ENCODE measurements at places on chromosomes 16 and 17.

- DNase-seq, result no peak
Observed at GRCh38 chr16:11051879-11052808, 107.8 kb downstream of the CLEC16A start.

- DNase-seq, result no peak
Observed at GRCh38 chr17:70265471-70265870, 96.1 kb downstream of the KCNJ2 start.

- no peak for DNase-seq
Observed at GRCh38 chr17:49266233-49266632, 35.6 kb upstream of the PHOSPHO1 start.

DNA sequence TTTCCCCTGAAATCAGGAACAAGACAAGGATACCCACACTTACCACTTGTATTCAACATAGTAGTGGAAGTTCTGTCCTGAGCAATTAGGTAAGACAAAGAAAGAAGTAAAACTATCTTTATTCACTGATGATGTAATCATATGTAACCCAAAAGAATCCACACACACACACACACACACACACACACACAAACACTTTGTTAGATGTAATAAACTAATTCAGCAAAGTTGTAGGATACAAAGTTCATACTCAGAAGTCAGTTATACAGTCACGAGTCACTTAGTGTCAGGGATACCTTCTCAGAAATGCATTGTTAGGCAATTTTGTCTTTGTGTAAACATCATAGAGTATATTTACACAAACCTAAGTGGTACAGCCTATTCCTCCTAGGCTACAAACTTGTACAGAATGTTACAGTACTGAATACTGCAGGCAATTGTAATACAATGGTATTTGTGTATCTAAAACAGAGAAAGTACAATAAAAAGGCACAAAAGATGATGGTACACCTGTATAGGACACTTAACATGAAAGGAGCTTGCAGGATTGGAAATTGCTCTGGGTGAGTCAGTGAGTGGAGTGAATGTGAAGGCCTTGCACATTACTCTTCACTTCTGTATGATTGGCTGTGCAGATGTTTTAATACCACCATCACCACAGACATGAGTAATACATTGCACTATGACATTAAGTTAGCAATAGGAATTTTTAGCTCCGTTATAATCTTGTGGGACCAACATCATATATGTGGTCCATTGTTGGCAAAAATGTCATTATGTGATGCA, 370.1 kb downstream of the ZFHX3 start:
- no peak for DNase-seq

GRCh38 chr17:57439651-57440050, 183.3 kb downstream of the MSI2 start:
- DNase-seq, result no peak

DNA sequence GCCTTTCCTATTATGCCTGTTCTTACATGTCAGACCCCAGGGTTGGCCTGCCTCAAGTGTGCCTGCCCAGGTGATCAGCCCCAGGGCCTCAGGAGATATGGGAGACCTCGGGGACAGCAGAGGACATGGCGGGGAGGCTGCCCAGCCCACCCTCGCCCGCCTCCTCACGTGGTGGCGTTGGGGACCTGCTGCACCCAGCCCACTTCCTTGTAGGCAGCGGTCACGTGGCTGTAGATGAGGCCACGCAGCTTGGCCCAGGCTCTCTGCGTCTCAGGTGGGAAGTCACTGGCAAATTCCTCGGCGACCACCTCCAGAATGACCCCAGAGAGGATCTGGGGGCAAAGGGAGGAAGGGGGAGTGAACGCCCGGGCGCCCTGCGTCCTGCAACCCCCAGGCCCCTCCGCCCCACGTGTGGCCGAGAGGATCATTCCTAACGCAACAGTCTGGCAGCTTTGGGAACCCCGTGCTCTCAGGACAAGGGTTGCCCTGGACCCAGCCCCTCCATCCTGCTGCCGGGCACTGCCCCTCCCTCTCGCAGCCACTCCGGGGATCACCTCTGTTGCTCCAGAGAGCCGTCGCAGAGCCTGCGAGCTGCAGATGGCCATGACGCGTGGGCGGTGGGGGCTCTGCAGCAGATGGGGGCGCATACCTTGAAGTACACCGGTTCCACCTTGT, 6.6 kb downstream of the CYGB start:
- DNase-seq, result no peak

DNA sequence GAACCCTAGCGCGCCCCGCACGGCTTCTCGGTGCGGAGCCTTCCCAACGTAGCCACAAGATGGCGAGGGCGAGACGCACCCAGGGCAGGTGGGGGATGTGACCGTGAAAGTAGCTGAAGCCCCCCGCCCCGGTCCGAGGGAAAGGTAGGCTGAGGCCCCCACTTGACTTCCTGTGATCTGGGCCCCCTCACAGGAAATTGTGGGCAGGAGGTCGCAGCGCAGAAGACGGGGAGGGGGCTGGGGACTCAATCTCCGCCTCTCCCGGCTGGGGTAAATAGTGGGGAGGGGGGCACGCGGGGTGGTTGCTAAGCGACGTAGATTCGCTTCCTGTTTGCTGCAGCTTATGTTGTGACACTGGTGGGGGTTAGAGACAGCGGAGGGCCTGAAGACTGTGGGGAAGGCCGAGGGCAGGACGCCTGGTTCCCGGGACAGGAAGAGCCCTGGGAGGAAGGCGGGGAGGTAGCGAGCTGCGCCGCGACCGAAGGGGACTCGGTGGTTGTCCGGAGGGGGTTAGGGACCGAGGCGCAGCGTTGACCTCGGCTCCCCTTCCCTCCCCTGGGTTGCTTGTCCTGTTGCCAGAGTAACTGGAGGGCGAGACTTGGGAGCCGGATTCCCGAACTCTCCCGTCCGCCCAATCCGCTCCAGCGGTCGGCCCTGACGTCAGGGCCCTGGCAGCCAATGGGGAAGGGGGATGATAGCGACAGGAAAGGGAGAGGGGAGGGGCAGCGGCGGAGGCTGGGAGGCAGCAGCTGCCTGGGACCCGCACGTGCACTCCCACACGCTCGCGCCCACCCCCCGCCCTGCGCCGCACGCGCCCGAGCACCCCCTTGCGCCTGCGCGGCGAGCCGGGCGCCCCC, 1.2 kb downstream of the KDM6B start:
- peak; percentile 96 for DNase-seq

DNA sequence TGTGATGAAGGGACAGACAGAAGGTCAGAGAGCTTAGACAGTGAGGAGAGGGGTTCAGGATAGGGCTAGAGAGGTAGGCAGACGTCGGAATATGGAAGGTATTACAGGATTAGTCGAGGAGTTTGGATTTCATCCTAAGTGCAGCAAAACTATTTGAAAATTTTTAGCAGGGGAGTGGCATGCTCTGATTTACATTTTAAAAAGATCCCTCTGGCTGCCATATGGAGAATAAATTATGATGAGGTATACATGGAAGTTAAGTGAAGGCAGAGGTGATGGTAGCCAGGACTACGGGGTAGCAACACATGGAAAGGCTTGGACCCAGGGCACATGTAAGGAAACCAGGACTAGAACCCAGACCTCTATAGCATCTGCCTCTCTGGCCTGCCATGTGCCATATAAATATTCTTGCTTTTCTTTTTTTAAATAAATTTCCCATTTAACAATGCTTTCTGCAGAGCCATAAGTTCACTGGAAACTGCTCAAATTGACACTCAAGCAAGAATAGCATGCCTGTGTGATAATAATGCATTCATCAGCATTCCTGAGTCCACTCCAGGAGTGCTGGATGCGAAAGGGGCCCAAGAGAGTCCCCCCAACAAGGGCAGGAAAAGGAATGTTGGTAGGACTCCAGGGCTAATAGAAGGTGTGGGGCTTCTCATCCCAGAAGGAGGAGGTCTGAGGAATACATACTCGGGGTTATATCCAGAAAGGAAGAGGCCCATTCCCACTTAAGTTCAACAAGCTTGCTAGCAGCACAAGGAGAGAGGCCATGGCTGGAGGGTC, 78.2 kb downstream of the HLF start:
- DNase-seq, result no peak

DNA sequence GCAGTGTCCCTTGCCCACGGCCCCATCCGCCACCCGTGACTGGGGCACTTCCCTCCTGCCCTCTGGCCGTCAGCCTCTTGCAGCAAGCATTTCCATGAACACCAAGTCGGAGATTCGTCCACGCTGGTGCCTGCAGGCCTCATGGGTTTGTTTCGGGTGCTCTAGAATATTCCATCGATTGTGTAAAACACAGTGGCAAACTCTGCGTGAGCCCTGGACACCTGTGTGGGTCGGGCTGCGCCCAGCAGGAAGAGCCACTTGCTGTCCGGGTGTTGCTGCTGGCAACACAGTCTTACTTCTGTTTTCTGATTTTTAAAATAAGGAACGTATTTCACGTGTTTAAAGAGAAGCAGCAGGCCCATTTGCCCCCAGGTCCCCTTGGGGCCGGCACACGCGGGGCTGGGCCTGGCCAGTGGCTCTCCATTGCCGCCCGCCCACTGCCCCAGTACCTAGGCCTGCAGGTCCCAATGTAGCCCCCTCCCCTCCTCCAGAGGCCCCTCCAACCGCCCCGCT, 10.0 kb downstream of the CYBC1 start:
- DNase-seq, result no peak

DNA sequence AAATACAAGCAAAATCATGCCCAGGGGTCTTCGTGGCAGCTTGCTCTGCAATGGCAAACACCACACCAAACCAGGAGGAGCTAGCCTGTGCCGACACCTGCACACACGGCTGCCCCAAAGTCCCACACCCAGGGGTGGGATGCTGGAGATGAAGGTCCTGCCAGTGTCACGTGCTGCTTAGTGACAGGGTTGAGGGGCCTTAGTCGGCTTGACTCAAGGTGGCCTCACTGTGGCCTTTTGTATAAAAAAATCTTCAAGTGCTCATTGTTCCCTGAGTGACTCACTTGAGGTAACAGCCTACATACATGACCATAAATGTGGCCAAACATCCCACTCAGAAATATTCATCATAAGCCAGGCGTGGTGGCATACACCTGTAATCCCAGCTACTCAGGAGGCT, 7.3 kb downstream of the TRIM65 start:
- no peak for DNase-seq

GRCh38 chr17:19753051-19753509, 5.0 kb upstream of the ALDH3A1 start:
- DNase-seq, result no peak

- DNase-seq, result no peak
Observed at GRCh38 chr16:86958423-86958822, 358.8 kb downstream of the C16orf95 start.

- no peak for DNase-seq
Observed at GRCh38 chr17:62949036-62949435, 17.0 kb upstream of the TANC2 start.

DNA sequence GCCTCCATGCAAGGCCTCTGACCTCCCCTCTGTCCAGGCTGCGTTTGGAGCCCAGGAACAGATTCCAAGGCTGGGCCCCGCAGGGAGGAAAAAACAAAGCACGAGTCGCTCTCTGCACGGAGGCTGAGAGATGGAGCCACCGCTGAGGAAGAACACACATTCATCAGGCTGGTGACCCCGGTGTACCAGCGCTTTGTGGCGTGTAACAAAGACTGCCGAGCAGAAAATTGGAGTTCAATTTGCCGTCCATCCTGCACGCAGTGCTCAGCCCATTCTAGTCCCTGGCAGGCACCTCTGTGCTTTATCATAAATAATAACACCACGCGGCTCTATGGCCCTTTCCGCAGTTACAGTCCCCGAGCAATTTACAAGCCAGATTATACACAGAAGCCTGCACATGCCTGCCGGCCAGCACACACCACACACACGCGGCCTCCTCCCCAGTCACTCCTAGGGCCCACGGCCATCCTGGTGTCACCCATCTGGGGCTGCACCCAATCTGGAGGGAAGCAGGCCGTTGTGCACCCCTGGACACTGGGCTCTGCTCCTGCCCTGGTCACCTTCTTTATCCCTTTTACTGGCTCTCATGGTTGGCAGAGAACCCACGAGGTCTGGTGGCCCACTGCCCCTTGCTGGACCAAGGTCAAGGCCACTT, 124.4 kb downstream of the SDK2 start:
- no peak for DNase-seq

DNA sequence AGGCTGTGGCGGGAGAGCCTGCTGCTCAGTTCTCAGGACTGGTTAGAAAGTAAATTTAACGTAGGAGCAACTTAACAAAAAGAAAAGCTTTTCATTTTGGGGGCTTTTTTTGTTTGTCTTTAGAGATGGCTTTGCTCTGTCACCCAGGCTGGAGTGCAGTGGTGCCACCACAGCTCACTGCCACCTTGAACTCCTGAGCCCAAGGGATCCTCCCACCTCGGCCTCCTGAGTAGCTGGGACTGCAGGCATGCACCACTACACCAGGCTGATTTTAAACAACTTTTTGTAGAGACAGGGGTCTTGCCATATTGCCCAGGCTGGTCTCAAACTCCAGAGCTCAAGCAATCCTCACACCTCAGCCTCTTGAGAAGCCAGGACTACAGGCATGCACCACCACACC, 205.0 kb downstream of the RPTOR start:
- DNase-seq, result no peak

DNA sequence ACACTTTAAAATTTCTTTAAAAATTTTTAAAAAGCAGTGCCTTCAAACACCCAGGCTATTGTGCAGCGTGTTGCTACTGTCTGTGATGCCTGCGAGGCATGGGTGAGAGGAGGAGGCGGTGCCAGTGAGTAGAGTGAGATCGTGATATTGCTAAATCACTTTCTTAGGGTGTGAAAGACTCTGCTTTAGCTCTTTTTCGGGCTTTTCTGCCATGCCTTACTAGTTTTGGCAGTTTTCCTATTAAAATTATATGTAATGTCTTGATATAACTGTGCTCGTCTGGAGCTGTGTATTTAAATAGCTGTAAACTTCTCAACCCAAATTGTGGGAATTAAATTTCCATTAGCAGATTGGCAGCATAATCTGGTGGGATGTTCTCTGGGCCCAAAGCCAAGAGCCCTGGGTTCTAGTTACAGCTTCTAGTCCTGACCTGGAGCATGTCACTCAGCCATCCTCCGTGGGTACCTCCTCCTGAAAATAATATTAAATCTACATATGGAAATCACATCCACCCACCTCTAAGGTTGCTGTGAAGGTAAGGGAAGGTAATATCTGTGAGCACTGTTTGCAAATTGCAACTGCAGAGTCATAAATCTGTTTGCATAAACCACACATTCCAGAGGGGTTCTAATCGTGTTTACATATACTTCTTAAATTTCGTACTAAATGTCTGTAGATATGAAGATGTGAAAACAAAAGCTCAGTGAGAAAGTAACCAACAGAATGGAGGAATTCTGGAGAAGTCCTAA, 264.3 kb upstream of the CACNG5 start:
- DNase-seq, result no peak

DNA sequence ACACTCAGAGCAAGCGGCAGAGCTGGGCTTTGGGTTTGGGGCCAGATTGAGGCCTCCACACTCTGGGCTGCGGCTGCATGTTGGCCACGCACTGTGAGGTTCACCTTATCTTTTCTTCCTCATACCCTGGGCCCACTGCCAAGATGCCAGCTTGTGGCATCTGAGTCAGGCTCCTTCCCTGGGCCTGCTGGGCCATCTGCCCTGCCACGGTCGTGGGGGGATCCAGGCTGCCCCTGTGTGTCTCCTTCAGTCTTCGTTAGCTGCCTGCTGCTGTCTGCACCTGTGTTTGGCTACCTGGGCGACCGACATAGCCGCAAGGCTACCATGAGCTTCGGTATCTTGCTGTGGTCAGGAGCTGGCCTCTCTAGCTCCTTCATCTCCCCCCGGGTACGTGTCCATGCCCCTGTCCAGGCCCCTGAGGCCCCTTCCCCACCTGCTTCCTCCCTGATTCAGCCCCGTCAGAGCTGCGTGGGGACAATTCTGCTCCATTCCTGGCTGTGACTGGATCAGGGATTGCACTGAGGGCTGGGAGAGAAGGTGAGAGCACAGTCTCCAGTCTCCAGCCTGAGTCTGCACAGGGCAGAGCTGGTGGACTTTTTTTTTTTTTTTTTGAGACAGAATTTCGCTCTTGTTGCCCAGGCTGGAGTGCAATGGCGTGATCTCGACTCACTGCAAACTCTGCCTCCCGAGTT, 11.2 kb downstream of the SPNS3 start:
- DNase-seq, result peak; percentile 56

GRCh38 chr17:29058391-29058790, 15.4 kb downstream of the PIPOX start:
- no peak for DNase-seq
